Memory B cell (primary cell): ENCODE measurements at places on chromosomes 16 and 17.

- DNase-seq, result no peak
Measured at GRCh38 chr17:48250949-48251348, 143.4 kb downstream of the SNX11 start.

DNA sequence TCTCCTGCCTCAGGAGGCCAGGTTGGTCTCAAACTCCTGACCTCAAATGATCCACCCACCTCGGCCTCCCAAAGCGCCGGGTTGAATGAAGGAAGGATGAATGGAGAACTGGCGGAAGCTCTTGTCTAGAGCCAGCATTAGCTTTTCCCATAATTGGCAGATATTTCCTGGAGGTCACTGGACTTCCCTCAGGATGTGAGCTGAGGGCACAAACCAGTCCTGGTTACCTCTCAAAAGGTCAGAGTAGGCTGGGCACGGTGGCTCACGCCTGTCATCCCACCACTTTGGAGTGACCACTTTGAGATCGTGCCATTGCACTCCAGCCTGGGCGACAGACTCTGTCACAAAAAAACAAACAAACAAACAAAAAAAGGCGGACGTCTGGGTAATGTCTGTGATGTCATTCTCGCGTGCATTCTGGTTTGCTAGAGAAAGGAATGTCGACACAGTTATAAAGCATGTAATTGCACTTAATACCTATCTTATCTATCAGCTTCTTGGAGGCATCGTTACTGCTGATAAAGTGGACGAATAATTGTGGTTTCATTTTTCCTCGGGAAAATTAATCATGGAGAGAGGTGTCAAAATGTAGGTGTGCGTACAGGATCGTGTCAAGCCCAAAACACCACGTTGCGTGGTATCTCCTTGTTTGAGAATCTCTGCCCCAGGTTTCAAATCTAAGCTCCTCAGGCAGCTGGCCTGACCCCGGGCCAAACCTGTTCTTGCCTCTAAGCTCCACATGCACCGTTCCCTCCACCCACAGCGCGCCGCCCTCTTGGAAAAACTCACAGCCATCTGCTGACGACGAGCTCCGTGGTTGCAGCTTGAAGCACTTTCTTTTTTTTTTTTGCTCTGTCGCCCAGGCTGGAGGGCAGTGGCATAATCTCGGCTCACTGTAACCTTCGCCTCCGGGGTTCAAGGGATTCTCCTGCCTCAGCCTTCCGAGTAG, 6.4 kb upstream of the CRK start:
- no peak for DNase-seq

DNA sequence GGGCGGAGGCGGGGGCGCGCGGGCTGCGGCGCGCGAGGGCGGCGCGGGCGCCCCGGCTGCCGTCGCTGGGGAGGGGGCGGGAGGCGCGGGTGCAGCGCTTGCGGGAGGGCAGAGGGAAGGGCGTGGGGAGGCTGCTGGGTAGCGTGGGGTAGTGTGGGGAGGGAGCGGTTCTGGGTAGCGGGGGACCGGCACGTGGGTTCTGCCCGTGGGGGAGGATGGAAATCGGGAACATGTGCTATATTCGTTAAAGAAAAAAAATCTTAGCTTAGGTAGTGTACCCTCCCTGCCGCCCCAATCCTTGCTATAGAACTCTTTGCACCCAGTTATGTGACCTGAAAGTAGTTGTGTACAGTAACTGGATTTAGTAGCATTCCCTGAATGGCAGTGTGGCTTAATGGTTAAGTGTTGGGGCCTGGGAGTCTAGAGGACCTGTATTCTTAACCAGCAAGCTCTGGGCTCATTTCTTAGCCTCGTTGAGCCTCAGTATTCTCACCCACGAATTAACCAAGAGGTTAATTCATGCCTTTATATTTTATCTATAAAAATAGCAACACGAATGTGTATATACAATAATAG, 646 bp downstream of the RABEP1 start:
- no peak for DNase-seq

DNA sequence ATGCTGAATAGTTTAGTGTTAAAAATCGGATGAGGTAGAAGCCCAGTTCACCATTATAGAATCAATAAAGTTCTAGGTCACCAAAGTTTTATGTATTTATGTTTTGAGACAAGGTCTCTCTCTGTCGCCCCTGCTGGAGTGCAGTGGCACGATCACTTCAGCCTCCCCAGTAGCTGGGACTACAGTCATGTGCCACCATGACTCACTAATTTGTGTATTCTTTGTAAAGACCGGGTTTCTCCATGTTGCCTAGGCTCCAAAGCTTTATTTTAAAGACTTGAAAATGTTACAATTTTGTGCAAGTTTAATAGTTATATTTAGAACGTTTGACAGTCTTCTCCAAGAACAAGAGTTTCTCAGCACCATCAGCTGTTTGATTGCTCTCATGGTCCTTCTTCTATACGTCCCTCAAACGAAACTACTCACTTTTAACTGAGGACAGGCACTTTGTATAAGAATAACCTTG, 32.1 kb downstream of the NDE1 start:
- DNase-seq, result no peak

DNA sequence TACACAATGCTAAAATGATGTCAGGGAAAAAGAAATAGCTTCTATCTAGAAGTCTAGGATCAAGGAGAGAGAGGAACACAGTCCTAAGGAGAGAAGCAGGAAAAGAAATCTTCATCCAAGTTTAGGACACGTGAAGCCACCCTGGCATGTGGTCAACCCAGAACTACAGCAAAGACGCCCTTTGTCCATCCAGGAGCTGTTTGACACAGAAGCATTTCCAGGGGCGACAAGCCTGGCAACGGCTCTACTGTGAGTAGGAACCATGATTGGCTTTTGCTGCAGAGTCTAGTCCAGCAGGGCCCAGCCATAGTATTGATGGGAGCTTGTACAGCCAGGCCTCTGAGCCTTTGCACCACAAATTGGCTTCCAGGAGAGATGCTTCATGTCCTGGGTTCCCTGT, 185.4 kb upstream of the RPL38 start:
- no peak for DNase-seq
